Activated CD4-positive, alpha-beta T cell treated with anti-CD3 and anti-CD28 coated beads, Interleukin-2, amount 50 U/mL, for 16 hours (primary cell): ENCODE measurements at places on chromosomes 11 and 22.

GRCh38 chr11:72955466-72955865 lies 141.3 kb downstream of the ATG16L2 start:
- DNase-seq = no peak

DNA sequence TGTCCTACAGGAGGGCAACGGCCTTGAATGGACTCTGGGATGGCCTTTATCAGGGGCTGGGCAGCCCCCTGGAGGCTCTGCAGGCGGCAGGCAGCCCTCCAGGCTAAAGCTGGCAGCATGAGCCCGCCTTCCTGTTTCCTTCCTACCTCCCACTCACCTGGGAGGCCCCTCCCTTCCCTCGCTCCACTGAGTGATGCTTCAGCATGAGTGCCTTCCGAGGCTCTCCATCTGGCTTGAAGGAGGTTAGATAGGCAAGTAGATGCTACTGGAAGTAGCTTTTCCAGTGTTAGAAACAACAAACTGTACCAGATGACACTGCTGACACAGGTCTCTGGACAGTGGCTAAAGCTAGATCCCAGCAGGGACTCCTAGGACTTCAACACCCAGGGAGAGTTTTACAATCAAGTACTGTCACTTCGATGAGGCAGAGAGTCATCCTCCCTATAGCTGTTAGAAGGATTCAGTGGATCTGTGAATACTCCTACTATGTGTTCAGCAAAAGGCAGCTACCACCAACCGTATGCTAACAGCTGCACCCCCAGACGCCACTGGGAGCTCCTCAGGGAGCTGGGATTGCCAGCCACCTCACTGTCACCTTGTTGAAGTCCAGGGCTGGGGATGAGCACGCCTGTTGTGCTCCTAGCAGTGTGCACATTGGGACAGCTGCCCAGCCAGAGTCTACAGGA lies 4.1 kb upstream of the SLC25A1 start:
- DNase-seq = no peak

- DNase-seq = no peak
These were observed 601.0 kb upstream of the RAG2 start for GRCh38 chr11:37199082-37199481.

- no peak for DNase-seq
These were observed 130.5 kb downstream of the KIRREL3 start for GRCh38 chr11:126870021-126870420.

DNA sequence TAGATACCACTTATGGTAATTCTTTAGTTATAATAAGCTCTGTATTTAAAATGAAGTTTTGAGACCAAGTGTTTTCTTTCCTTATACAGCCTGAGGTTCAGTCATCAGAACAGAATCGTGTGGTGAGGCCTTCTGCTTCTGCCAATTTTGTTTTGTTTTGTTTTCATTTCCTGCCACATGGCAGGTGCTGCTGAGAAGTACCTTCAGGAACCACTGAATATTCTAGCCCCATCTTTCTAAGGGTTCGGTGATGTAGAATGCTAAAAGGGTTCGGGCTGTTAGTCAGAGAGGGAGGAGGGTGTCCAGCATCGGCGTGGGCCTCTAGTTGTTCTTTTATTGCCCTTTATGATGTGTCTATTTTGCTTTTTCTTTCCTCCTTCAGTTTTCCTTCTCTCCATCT lies 25.8 kb downstream of the TNRC6B start:
- DNase-seq = peak; percentile 43

- DNase-seq = no peak
These were observed 138.5 kb downstream of the SWAP70 start for GRCh38 chr11:9802291-9802861.

GRCh38 chr11:65857500-65857852 lies 504 bp downstream of the CFL1 start:
- no peak for DNase-seq

- no peak for DNase-seq
These were observed 667.5 kb downstream of the NTM start for GRCh38 chr11:132037956-132038355.

DNA sequence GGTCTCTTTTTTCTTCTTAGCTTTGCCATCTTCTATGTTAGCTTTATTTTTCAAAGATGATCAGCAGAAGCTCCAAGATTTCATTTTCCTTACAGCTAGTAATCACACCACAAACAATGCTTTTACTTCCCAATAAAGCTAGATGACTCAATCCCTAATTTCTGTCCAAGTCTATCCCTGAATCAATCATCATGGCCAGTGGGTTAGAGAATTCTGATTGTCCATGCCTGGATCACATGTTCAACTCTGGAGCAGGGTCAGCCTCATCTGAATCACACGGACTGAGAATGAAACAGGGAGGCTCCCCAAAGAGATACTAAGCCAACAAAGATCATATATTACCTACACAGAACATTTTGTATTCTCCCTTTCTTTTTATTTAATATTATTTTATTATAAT lies 79.6 kb downstream of the BBOX1 start:
- no peak for DNase-seq

GRCh38 chr11:77876045-77876444 lies 55.1 kb downstream of the AAMDC start:
- DNase-seq = no peak

DNA sequence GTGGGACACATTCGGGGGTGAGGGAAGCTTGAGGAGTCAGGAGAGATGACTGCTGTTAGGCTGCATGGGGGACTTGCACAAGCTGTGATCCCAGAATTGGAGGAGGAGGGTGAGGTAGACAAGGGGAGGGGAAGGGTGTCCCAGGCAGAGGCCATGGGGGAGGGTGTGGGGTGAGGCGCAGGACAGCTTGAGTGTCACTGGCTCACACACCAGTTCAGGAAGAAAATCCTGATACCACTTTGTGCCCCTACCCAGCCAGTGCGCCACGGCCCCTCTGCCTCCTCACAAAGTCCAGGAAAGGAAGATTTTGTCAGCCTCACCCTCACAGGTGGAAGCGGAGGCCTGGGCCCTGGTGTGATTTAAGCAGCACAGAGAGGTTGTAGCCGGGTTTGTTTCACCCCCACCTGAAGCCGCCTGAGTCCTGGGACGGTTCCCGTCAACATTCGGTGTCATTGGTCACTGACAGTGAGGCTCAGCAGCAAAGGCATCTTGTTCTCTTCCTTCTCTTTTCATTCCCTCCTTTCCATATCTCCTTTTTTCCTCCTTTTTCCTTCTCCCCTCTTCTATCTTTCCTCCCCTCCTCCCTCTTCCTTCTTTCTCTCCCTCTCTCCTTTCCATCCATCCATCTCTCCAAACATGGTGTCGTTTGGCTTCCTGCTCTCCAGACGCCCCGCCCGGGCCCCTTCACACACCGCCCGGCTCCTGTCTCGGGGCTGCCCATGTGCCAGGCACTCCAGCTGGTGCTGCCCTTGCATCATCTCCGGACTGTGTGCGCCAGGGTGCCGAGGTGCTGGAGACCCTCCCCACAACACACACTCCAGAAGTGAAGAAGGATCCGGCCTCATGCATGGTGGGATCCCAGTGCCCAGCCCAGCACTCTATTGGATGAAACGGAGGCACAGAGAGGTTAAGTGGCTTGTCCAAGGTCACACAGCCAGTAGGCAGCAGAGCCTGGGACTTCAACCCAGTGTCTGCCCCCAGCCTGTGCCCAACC lies 89.3 kb downstream of the MPPED1 start:
- no peak for DNase-seq

DNA sequence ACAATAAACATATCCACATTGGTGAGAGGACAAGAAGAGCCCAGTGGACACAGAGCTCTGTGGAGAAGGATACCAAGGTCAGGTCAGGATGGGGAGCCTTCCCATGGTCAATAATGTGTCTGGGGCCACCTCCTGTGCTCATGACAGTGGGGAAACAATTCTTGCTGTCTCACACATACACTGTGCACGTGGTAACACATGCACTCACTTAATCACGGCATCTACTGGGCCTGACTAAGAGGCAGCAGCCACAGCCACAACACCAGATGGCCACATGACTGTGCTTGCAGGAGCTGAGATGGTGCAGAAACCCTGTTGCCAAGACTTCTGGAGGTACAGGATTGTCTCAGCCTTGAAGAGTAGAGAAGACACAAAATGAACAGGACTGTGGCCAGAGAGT lies 28.6 kb downstream of the C22orf42 start:
- DNase-seq = no peak

GRCh38 chr11:61337706-61338470 lies 4.9 kb downstream of the TKFC start:
- no peak for DNase-seq

DNA sequence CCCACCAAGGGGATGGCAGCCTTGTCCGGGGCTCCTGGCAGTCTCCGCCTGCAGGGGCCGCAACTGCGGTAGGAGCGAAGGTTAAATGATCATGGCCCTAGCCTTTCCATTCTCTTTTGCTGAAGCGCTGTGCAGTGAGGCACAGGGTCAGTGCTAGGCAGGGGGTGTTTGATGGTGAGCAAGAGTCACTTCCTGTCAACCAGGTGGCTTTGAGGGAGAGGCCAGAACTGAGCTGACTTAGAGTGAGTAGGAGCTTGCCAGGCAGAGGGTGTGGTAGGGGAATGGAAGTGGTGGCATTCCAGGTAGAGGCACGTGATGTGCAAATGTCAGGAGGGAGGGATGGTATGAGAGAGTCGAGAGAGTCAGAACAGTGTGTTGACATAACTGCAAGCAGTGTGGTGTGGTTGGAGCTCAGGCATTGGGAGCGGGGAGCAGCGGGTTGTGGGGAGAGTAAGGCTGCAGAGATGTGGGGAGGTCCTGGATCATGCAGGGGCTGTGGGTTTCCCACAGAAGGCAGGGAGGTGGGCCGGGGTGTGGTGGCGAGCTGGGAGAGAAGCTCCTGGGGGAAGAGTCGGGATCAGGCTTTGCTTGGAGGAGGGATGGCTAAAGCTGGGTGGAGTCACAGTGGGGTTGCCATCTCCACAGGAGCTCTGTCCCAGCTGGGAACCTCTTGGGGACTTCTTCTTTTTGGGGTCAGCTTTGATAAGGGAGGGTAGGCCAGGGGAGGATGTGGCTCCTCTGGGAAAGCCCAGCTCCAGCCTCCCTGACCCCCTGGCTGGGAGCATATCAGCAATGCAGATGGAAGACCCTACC lies 33.3 kb downstream of the AMPD3 start:
- no peak for DNase-seq

- DNase-seq = no peak
These were observed 2.9 kb downstream of the TCIRG1 start for GRCh38 chr11:68041617-68042218.

DNA sequence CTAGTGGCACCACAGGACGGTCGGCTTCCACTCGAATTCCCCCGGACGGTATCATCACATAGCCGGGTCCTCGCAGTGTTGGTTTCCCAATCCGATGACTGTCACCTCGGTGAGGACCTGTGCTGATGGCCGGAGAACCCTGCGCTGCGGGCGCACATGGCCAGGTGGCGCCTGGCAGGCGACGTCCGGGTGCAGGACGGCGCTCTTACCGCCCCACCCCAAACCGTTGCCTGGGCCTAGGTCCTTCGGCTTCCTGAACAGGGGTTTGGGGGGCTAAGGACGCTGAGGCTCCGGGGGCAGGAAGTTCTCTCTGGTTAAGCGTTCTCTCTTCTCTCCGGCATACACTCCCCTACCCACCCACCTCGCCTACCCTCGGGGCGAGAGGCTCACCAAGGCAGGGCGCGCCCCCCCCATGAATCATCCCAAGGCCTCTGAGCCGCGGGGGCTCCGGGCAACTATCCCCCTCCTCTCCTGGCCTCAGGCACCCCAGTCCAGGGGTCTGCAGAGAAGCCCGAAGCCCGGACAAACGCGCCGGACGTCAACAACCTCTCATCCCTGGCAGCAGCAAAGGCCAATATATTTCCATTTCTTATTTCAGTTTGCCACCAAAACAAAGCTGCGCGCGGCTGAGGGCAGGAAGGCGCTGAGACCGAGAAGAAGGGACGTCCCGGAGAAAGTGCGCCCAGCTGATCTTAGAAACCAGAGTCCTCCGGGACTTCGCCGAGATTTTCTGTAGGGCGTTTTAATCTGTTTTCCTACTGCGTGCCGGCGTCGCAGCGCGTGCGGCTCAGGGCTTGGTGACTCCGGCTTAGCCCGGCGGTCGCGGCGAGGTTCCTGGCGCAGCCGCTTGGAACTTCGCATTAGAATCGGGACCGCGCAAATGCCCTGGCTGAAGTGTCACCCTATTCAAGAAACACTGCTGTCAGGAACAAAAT lies 5.6 kb downstream of the ALX4 start:
- no peak for DNase-seq

- DNase-seq = no peak
These were observed 652.6 kb downstream of the METTL15 start for GRCh38 chr11:28760676-28761390.

DNA sequence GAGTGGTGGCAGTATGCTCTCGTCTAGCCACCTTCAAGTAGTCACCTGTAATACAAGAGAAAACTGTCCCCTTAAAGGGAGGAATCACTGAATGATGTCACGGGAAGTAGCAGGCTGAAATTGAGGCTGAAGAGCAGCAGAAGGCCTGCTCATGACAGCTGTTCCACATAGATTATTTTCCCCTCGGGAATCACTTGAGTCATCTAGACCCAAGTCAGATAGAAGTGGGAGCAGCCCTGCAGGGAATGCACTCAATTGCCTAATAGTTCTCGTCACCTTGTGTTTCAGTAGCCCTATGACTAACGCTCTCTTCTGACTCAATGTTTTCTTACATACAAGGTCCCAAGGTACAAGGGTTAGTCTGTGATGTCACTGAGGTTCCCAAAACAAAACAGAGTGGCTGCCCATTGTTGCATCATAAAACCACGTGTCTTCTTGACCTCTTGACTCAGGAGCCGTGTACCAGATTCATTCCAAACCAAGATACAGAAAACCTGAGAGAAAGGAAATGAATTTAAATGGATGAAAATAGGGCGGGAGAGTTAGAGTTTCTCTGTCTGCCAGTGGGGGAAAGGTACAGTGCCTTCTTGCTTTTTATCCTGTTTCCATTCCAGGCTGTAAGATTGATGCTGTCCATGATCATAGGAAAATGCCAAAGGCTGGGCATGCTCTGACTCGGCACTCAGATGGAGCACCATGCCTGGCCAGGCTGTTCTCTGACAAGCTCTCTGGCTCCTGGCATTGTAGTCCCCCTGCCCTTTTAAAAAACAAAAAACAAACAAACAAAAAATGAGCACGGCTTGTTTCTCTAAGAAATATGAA lies 21.6 kb upstream of the C11orf96 start:
- DNase-seq = peak; percentile 81

- no peak for DNase-seq
These were observed 331.6 kb downstream of the CTTN start for GRCh38 chr11:70729949-70730348.

DNA sequence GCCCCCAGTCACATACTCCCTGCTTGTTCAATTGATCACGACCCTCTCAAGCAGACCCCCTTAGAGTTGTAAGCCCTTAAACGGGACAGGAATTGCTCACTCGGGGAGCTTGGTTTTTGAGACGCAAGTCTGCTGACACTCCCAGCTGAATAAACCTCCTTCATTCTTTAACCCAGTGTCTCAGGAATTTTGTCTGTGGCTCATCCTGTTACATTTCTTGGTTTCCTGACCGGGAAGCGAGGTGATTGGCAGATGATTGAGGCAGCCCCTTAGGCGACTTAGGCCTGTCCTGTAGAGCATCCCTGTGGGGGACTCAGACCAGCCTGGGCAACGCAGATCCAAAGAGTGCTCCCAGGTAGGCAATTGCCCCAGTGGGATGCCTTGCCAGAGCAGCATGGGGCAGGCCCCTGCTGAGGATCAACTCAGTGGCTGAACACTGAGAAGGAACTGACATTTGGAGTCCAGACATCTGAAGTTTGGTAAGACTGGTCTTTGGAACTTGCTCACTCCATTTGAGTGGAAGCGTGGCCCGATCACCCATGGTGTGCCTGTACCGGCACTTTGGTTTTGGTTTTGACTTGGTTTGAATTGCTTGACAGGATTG lies 51.5 kb downstream of the NEU3 start:
- no peak for DNase-seq
